ENCODE measurements at places on chromosomes 4 and X. TPM values are rescaled to one million over a fixed set of nuclear protein-coding genes. Genes with fewer than 3 reads are reported as not detected.

Gene ARMCX5
- total RNA-seq: 15.2 TPM

Gene ADH7
- not detected for total RNA-seq

Gene VCX2
- not detected for total RNA-seq

Gene NOA1
- 17.1 TPM for total RNA-seq

Gene EMD
- 94.5 TPM for total RNA-seq

Gene GCNA
- total RNA-seq: 3.4 TPM

Gene AFF2
- total RNA-seq: 0.42 TPM

Gene EMCN
- total RNA-seq: not detected

Gene TMEM33
- 101 TPM for total RNA-seq

Gene DNAAF6
- total RNA-seq: not detected

Gene IL1RAPL2
- total RNA-seq: 3.2 TPM

Gene F8A3
- total RNA-seq: 2.8 TPM

Gene LONRF3
- 1.0 TPM for total RNA-seq

Gene AMTN
- total RNA-seq: not detected

Gene CCDC120
- total RNA-seq: 14.4 TPM

Gene NAP1L3
- 0.15 TPM for total RNA-seq

Gene ATP6AP2
- total RNA-seq: 69.4 TPM

Gene DMP1
- not detected for total RNA-seq

Gene CXCR3
- not detected for total RNA-seq

Gene SPIN2A
- total RNA-seq: 0.44 TPM

Gene CLCN4
- total RNA-seq: 9.3 TPM

Gene MAGEA11
- not detected for total RNA-seq

Gene ZGRF1
- 6.9 TPM for total RNA-seq

Gene HSFX4
- total RNA-seq: not detected

Gene NPY1R
- total RNA-seq: 2.8 TPM

Gene DDIT4L
- 0.23 TPM for total RNA-seq

Gene SUPT20HL1
- not detected for total RNA-seq

Gene C4orf17
- not detected for total RNA-seq

Gene FGD1
- total RNA-seq: 15.6 TPM

Gene POLN
- total RNA-seq: 2.8 TPM

Gene SERPINA7
- not detected for total RNA-seq

Gene HDAC8
- total RNA-seq: 26.4 TPM

Gene LCORL
- 14.1 TPM for total RNA-seq

Gene SLC34A2
- total RNA-seq: not detected

Gene SMARCA5
- 47.2 TPM for total RNA-seq

Gene FAM200B
- total RNA-seq: 46.5 TPM

Gene ADH1B
- 24.2 TPM for total RNA-seq

Gene NIPAL1
- total RNA-seq: 6.8 TPM

Gene LRRC66
- total RNA-seq: 0.52 TPM

Gene PRR27
- not detected for total RNA-seq

Gene FAM184B
- not detected for total RNA-seq

Gene AP1S2
- 9.4 TPM for total RNA-seq

Gene IL13RA2
- total RNA-seq: 0.54 TPM

Gene UPF3B
- 18.5 TPM for total RNA-seq

Gene GAR1
- 21.2 TPM for total RNA-seq

Gene CHRNA9
- total RNA-seq: 1.8 TPM

Gene PHEX
- total RNA-seq: 0.69 TPM

Gene TKTL1
- not detected for total RNA-seq

Gene IL3RA
- total RNA-seq: not detected

Gene TMPRSS11D
- total RNA-seq: not detected

Gene DOK7
- 1.1 TPM for total RNA-seq

Gene HSFX1
- total RNA-seq: not detected

Gene PLRG1
- total RNA-seq: 107 TPM
